ENCODE measurements at places on chromosomes 7 and 10.

DNA sequence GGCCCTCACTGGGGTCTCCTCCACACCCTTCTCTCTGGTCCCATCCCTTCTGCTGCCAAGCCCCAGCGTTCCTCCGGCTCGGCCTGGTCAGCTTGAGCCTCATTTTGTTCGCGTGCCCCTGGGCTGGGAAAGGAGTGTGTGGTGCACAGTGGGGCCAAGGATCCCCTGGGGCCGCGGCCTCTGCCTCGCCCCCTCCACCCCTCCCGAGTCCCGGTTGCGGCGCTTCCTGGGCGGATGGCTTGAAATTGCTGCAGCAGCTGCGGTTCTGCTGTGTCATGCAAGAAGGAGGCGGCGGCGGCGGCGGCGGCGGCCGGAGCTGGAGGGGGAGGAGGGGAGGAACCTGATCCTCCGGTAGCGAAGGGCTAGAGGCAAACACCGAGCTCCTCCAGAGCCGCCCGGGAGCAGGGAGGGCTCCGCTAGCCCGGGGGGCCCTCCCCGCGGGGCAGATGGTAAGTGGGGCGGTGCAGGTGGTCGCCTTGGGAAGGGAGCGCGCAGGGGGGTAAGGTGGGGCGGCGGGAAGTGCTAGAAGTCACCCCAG lies 217.8 kb upstream of the MKLN1 start:
- peak; percentile 70 for DNase-seq

DNA sequence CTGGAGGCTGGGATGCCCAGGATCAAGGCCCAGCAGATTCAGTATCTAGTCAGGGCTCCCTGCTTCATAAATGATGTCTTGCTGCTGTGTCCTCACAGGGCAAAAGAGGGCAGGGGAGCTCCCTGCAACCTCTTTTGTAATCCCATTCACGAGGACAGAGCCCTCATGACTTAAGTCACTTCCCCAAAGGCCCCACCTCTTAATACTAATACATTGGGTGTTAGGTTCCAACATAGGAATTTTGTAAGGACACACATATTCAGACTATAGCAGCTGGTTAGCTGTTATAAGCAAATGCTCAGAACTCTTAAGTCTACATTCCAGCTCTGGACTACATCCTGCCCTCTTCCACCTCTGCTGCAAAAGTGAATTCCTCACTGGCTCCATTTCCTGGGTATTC lies 63.0 kb downstream of the VOPP1 start:
- no peak for DNase-seq

GRCh38 chr10:45008524-45009161 lies 7.9 kb downstream of the ZNF22 start:
- no peak for DNase-seq

DNA sequence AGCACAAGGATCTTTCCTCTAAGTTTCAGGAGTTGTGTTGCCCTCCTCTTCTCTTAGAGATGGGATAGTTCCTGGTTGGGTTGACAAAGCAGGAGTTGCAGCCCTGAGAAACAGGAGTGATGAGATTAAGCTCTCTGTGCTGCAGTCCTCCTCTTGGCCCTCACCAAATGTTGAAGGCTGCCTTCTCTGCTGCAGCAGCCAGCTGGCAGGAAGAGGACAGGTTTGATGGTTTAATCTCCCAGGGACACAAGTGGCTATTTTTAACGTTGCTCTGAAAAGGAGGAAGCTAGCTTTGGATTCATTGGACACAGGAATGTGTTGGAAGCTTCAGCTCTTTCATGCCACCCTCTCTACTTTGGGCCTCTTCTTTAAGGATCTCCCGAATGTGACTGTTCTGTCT lies 9.4 kb downstream of the STRIP2 start:
- no peak for DNase-seq

- DNase-seq = no peak
Observed at GRCh38 chr7:128908750-128909624, 1.5 kb downstream of the KCP start.

GRCh38 chr10:30576641-30577040 lies 52.9 kb downstream of the LYZL2 start:
- DNase-seq = no peak

DNA sequence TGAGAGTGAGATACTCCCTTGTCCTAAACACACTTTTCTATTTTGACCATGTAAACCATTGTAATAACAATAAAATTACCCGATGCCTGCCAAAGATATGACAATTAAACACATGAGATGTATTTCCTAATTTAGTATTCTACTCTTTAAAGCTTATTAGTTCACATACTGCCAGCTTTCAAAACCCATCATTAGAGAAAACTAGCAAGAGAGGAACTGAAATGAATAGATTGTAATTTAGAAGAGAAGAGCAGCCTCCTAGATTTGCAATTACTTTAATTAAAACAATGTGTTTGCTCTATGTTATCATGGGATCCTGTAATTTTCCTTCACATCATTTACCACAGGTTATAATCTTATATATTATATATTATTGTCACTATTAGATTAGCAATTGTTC lies 428.2 kb downstream of the THSD7A start:
- DNase-seq = no peak

DNA sequence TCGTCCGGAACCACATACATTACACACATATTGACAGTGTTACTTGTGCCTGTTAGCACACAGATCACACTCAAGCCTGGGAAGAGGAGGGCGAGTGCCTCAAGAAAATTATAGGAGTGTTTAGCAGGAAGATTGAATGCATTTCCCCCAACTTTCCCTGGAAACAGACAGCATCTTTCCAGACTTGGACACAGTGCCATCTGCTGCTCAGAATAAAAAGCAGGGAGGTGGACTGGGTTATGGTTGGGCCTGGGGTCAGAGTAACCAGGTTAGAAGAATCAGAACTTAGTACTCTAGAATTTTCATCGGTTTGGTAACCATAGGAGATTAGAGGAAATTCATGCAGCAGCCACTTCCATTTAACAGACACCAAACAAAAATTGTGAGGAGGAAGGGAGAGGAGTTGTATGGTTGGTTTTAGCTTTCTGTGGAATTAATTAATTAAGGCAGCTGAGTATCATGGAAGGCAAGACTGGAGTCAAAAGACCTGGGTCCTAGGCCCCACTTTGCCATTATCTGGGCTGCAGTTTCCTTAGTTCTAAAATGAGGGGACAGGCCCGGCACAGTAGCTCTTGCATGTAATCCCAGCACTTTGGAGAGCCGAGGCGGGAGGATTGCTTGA lies 43.4 kb upstream of the OPTN start:
- no peak for DNase-seq

DNA sequence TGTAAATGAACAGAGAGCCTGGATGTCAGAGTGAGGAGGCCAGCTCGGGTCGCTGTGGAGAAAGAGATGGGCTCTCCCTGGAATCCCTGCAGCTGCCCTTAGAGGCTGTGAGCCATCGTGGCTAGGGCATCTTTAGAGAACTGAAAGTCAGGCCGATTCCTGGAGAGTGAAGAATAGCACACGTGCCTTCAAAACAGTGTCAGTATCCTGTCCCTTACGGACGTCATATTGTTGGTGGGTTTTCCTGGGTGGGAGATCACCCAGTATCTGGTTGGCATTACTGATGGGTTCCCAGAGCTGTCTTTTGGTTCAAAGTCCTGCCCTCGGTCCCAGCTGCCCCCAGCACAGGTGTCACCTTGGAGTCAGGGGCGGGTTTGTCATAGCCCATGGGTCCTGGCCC lies 25.3 kb downstream of the IKZF1 start:
- no peak for DNase-seq

DNA sequence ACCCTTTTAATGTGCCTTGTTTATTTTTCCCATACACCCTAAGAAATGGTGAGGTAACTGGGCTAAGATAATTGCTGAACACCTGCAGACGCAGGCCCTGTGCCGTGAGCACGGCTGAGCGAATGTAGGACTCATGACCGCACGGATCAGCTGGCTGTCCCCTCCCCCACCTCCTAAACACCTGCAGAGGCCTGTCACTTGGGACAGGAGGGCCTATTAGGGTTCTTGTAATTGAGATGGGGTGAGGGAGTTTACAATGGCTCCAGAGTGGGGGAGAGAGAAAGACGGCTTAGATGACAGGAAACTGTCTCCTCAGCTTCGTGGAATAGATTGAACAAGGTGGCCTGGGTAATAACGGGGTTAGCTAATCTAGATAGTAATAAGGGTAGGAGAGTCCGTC lies 291.7 kb upstream of the HABP2 start:
- DNase-seq = no peak

- no peak for DNase-seq
Observed at GRCh38 chr10:1209355-1209979, 153.3 kb downstream of the WDR37 start.

DNA sequence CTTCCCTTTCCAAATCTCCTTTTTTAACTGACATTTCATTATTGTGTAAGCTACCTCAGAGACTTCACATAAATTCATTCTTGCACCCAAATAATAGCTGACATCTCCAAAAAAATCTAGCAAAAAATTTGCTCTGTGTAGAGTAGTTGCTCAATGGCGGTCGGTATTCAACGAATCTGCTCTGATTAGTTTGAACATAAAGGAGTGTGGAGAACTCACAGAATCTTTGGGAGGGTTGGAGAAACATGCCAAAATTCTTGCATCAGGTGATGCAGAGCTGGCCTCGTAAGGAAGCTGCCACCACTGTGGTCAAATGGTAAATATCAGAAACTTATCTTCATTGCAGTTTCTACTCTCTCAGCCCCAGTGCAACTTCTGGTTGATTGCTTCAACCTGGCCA lies 201.2 kb upstream of the MDFIC start:
- no peak for DNase-seq

GRCh38 chr7:151412318-151412717 lies 2.5 kb upstream of the WDR86 start:
- DNase-seq = no peak

GRCh38 chr10:86855513-86855912 lies 99.1 kb downstream of the BMPR1A start:
- no peak for DNase-seq

GRCh38 chr7:129084801-129085551 lies 30.1 kb upstream of the TNPO3 start:
- no peak for DNase-seq

GRCh38 chr10:1156616-1156886 lies 100.4 kb downstream of the WDR37 start:
- no peak for DNase-seq

DNA sequence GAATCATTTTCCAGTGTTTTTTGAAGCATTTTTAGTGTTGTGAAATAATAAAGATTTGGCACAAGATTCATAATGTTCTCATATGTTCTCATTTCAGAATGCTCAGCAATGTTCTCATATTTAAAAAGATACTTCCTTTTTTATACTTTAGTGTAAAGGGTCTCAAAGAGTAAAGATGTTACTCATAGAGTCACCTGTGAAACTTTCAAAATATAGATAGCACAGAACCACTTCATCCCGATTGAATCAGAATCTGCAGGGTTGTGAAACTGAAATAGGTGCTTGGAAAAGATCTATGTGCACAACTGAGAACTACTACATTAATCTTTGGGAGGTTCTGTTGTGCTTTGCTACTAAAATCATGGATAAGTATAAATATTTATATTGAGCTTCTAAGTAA lies 144.7 kb downstream of the MDFIC start:
- no peak for DNase-seq

DNA sequence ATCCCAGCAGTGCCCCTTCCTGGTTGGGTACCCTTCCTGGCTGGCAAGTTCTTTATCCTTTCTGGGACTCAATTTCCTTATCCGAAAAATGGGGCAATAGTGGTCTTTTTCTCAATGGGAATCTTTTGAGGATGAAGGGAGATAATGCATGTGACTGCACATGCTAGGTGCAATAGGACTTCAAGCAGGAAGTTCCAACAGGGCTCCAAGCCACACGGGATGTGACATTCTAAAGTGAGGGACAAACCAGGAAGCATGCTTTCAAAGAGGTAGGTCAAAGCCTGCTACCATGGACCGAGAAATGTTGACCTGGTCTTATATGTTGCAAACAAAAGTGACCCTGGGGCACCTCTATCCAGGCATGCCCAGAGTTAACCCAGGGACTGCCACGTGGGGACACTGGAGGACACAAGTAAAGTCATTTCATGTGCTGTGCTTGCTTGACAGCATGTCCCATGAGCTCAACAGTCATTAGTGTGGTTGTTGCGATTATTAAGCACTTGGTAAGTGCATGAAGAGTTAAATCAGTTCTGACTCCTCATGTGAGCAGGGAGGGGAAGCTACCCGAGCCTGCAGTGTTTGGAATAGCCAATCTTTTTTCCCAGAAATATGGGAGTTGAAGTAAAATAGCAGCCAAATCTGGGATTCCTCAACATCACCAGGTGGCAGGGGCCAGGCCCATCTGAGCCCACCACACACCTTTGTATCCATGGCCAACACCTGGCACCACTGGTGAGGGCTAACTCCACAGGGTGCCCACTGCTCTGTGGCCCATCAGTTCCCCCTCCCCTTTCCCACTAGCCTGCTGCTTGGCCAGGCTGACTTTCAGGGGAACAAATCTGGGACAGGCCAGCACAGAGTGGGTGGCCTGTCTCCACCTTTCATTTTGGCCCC lies 5.7 kb downstream of the ARHGAP22 start:
- no peak for DNase-seq

- no peak for DNase-seq
Observed at GRCh38 chr7:153224890-153225289, 465.3 kb downstream of the ACTR3B start.

DNA sequence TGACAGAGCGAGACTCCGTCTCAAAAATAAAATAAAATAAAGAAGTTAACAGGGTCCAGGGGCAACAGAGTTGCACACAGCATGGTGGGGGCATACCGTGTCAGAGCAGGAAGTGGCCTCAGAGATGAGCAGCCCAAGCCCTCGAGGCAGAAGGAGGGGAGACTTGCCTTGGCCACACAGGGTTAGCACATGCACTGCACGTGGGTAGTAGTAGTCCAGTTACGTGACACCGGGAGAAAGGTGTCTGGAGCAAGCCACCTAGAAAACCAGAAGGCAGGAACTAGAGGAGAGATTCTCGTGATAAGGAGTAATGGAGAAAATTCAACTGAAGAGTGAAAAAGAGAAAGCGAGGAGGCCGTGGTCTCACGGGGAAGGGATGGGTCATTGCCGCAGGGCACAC lies 9.8 kb upstream of the DENND2A start:
- DNase-seq = no peak

DNA sequence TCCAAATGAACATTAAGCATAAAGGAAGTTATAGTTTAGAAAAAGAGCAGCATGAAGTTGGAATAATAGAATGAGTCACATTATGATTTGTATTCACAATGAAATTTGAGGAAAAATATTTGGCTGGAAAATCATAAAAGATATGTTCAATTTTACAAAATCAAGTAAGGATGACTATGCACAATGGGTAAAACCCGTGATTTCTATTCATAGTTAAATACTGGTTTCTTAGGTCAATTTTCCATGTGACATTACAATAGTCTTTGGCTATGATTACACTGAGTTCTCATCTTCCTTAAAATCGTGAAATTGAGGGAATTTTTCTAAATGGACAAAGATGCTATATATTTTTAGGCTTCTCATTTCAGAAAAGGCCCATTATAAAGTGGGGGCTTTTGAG lies 17.4 kb upstream of the CCDC172 start:
- DNase-seq = no peak

- DNase-seq = no peak
Observed at GRCh38 chr7:26144184-26145080, 7.6 kb upstream of the NFE2L3 start.

DNA sequence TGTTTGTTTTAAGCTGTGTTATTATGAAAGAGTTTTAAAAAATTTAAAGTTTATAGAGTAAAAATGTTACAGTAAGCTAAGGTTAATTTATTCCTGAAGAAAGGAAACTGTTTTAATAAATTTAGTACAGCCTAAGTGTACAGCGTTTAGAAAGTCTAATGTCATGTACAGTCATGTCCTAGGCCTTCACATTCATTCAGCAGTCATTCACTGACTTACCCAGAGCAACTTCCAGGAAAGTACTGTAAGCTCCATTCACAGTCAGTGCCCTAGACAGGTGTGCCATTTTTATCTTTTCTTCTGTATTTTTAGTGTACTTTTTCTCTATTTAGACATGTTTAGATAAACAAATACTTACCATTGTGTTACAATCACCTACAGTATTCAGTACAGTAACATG lies 126.8 kb downstream of the TPK1 start:
- DNase-seq = no peak
